IPS DF 19.7 (cell line): ENCODE measurements at places on chromosomes 11 and 22.

GRCh38 chr11:11856638-11857037 is 14.9 kb downstream of the USP47 start:
- no peak for DNase-seq

DNA sequence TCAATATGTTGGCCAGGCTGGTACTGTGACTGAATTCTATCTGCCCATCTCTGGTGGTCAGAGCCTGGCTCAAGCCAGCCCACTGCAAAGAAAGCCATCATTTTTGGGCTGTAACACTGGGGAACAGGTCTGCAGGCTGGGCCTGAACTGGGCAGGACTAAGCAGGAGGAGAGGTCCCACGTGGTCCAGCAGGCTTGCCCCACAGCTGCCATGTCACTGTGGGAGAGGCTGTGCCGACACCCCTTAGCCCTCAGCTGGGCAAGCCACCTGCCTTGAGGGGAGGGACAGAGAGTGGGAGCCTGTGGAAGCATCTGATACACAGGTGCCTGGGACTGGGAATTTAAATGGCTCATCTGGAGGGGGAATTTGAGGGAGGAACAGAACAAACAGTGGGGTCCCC is 66.7 kb upstream of the CLTCL1 start:
- DNase-seq: no peak

GRCh38 chr11:28482666-28483065 is 374.5 kb downstream of the METTL15 start:
- no peak for DNase-seq

- no peak for DNase-seq
Observed at GRCh38 chr11:17651681-17652080, 67.7 kb upstream of the MYOD1 start.

DNA sequence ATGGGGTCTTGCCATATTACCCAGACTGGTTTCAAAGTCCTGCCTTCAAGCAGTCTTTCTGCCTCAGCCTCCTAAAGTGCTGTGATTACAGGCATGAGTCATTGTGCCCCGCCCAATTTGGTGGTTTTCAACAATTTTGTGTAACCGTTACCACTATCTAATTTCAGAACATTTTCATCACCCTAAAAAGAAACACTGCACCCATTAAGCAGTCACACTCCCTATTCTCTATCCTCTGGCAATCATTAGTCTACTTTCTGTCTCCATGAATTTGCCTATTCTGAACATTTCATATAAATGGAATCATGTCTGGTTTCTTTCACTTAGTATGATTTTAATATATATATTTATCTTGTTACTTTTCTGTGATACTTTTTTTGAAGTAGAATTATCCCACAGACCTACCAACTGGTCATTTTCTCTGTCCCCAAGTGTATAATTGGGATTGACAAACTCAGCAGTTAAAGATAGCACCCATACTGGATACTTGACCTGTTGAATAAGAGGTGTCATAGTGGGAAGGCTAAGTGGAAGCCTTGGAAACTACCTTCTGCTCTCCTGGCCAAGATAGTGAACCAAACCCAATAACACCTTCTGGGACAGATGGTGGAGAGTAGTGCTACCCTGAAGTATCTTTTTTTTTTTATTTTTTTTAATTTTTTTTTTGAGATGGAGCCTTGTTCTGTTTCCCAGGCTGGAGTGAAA is 64.8 kb downstream of the STIM1 start:
- no peak for DNase-seq

DNA sequence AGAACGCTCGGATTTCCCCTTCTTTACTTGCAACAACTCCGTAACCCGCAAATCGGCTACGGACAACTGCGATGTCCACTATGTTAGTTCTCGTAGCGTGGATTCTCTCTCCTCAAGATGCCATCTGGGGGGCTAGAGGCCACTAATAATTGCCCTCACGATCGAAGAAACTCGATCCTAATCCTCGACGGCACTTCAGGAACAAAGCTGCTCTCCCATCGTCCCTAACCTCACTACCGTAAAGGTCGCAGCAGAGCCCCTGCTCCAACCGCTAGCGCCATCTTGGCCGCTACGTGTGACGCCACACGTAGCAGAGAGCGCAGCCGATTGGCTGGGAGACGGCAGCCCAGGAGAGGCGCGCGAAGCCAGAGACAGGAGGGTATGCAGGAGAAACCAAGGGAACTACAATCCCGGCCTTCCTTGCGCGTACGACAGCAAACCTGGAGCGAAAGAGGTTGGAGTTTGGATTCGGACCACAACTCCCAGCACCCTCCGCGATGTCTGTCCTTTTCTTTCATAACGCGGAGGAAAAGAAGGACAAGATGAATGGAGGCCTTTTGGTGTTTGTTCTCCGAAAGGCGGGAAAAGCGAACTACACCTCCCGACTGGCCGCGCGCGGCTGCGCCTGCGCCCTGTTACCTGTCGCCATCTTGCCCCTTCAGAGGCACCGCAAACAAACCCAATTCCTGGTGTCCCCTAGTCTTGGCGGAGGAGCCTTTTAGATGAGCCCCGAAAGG is at the start of gene EMSY:
EMSY (plus strand) TSS at position 635 of the 737 bp plus-strand sequence. CDS start 1,921 bp downstream, outside the sequence.
- DNase-seq: peak; percentile 99

- no peak for DNase-seq
Observed at GRCh38 chr11:17073370-17074027, 4.0 kb downstream of the RPS13 start.

DNA sequence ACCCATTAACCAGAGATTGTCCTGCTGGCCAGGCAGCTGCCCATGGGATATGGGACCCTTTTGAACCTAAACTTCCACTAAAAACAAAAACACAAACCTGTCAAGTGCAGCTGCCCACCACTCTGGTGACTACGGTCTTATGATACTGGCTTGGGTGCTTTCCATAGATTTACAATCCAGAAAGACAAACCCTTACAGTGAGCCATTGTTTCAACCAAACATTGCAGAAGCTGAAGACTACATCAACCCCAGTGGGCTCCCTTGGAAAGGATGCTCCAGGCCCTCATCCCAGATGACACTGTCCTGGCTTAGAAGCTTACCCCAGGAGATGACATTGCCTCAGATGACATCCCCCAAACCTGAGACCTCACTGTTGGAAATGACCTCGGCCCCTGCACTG is 56.9 kb upstream of the WNT11 start:
- no peak for DNase-seq

- no peak for DNase-seq
Observed at GRCh38 chr11:17740649-17741235, 6.2 kb downstream of the KCNC1 start.

GRCh38 chr22:38871360-38872171 is 450 bp downstream of the CBX6 start:
- no peak for DNase-seq

DNA sequence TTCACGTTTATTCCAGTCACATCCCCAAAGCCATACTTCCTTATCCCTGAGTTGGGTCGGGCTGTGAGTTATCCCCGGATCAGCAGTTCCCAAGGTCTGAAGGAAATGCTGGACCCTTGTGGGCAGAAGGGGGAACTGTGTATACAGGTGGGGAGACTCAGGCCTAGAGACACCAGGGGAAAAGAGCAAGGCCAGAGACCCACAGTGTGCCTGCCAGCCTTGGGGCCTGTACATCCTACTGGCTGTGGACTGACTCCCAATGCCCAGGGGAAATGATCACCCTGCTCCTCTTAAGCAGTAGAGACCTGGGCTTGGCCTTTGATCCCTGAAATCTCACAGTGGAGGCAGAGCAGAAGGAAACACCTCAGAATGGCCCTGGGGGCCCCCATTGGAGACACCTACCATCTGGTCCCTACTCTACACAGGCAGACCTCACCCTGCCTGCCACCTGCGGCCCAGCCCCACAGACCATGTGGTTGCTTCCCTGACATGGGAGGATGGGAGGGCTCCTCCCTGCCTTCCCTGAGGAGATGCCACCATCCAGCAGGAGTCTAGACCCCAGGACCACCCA is 1.3 kb downstream of the SELENOM start:
- no peak for DNase-seq

DNA sequence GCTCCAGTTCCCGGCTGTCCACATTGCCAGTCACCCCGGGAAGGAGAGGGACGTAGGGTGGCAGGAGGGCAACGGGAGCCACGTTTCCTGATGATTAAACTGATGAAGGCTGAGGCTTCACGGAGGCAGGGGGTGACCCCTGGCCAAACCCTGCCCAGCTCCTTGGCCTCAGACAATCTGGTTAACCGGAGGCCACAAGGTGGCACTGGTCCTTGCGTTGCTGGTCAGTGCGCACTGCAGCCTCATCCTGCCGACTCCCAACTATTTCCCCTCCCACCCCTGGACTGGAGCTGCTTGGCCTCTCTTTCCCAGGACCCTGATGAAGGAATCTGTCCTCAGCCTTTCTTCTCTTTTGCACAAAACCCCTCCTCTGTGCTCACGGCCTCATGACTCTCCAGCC is 75.3 kb downstream of the PDE2A start:
- no peak for DNase-seq

DNA sequence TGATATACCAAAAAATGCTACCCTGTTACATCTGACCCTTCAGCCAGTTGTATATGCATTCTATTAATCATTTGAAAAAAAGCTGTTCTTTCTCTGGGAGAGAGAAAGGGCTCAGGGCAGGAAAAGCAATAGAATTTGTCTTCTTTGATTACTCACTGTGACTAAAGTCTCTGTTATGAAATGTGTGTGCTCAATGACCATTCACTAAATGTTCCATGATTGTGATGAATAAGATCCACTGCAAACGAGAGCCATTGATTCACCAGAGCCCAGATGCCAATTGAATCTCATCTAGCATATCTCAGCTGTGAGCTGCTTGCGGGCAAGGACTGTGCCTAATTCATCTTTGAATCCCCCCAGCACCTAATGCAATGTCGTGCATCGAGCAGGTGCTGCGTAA is 184.3 kb downstream of the OPCML start:
- DNase-seq: no peak

DNA sequence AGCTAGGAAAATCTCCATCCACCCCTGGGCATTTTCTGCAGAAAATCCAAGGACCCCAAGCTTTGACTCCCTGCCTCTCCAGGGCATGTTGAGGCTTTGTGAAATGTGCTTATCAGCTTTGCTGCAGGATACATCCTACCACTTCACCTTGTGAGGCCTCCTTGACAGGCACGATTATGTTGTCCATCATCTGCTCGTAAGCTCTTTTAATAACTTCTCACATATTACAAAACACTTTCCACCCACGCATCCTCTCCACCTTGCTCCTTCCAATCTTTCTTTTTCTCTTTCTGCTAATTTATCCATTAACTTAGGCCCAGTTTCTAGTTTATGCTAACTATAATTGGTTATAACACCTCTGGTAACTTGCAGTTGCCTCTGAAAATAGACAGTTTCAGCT is 147.0 kb upstream of the MTNR1B start:
- no peak for DNase-seq

- DNase-seq: no peak
Observed at GRCh38 chr11:105490333-105490732, 119.5 kb upstream of the GRIA4 start.

DNA sequence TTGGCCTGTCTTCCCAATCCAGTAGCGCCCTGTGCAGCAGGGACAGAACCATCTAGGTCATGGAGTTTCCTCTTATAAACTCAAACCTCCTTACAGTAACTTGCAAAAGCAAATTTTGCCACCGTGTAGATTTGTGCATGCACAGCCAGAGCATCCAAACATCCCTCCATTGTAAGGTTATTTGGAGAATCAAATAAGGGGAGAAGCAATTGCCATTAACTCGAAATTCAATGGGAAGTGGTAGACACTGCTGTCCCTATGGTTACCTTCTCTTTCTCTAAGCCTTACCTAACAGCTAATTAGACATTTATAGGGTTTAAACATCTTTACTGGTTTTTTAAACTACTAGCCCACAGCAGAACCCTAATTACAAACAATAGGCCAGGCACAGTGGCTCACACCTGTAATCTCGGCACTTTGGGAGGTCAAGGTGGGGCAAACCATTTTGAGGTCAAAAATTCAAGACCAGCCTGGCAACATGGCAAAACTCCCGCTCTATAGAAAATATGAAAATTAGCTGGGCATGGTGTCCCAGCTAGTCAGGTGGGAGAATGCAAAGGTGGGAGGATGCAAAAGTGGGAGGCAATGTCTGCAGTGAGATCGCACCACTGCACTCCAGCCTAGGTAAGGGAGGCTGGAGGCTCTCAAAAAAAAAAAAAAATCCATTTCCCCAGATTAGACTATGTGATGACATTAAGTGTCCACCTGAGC is 6.6 kb downstream of the HSPA8 start:
- DNase-seq: no peak

- no peak for DNase-seq
Observed at GRCh38 chr11:17063171-17064002, 14.1 kb downstream of the RPS13 start.

DNA sequence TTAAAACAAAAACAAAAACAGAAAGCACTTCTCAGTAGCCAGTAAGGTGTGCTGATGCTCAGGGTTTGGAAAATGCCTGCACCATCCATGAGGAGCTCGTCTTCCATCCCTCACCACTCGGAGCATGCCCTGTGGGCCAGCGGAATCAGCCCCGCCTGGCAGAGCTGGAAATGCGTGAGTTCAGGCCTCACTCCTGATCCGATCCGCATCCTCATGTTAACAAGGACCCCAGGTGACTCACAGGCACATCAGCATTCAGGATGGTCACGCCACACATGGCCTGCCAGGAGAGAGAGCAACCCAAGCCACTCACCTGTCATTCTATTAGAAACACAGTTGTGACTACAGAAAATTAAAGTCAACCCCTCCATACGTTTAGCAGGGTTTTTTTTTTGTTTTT is 188.5 kb downstream of the MPPED1 start:
- no peak for DNase-seq

DNA sequence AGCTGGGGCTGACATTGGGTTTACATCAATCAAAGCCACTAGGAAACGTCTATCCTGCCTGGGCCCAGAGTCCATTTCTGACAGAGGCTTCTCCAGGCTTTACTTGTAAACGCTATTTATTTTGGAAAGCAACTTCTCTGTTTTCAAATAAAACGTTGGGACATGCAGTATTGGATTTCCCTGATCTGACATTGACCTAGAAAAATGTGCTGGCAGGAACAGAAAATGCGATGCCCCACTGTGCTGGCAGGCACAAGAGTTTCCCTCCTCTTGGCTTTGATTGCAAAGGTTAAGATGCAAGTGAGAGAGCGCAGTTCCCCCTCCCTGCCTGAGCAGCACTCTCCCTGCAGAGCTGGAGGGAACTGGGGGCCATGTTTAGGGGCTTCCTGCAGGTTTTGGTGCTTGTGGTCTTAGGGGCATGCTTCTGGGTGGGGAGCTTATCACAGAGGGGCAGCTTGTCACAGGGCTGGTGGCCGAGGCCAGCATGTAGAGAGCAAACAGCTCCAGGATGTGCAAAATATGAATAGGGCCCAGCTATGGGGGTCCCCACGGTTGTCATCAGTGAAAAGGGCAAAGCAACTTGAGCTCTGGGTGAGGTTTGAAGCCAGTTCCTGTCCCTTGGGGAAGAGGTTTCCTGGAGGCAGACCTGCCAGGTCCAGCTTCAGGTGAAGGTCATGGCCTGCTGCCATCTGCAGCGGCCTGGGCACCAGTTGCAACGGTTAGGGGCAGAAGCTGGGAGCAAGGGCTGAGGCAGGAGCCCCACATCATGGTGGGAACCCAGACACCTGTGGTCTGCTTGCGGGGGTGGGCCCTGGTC is 42.3 kb upstream of the DKK3 start:
- no peak for DNase-seq

GRCh38 chr11:12599408-12600143 is 74.6 kb upstream of the TEAD1 start:
- DNase-seq: no peak

- DNase-seq: no peak
Observed at GRCh38 chr11:134558258-134558835, 146.3 kb upstream of the B3GAT1 start.

GRCh38 chr22:35930933-35931332 is 97.7 kb downstream of the RBFOX2 start:
- DNase-seq: no peak
